ENCODE measurements at places on chromosomes 7 and 10. TPM values are rescaled to one million over a fixed set of nuclear protein-coding genes. Genes with fewer than 3 reads are reported as not detected.
A peak's percentile ranks its signal among the peaks of the same experiment; 100 is the strongest.

DNA sequence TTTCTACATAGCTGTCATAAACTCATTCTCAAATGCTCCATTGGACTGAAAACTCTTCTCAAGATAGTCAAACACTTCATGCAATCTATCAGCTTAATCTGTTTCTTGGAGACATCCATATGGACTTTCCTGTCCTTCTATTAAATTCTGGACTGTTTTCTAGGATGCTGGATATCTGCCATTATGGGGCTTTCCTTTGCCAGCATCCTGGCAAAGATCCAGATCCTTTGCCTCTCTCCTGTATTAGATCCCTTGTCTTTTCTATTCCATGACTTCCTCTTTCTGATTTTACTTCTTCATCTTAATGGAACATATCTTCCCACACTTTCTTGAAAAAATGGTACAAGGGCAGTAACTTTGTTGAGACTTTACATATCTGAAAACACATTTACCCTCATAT lies 35.9 kb upstream of the SKAP2 start:
- no peaks in the 10 kb centered on the region for H3K4me1 ChIP-seq
- DNase-seq = no peak
- no peaks in the 10 kb centered on the region for H3K27me3 ChIP-seq
- H3K36me3 ChIP-seq = no peaks in the 10 kb centered on the region

DNA sequence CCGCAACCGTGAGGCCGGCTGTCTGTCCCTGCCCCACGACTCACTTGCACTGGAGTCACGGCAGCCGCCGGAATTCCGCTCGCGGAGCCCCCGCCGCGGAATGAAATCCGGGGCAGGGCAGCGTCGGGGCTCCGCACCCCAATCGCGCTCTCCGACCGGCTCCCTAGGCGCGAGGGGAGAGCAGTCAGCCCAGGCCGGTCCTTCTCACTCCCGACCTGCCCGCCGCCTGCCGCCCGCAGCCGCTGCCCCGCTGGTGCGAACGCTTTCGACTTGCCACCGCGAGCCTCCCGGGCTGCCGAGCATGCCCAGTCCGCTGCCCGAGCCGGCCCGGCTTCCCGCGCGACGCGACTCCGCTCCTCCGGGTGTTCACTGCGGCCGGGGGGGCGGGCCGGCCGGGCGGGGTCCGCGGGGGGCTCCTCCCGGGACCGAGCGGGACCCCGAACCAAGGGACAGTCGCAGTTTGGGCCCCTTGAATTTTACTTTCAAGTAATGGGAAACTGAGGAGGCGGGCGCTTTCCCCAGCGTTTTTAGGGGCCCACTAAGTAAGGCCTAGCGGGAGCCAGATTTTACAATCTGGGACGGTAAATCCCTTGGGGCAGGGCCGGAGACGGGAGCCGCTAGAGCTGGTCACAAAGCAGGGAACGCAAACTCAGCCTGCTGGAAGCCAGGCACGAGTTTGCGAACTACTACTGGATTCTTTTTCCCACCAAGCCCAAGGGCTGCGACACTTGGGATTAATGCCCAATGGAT lies at the start of gene SGMS1:
Gene SGMS1 (minus strand): TSS at position 294 of the 750 bp plus-strand sequence. CDS start 279,842 bp downstream, outside the sequence.
- peaks cover 13% of the 10 kb centered on the region for H3K4me1 ChIP-seq
- H3K36me3 ChIP-seq = peaks cover 4% of the 10 kb centered on the region
- peak within 1 kb of the TSS; percentile 99 for H3K27ac ChIP-seq
- peak within 1 kb of the TSS; percentile 91 for H3K4me3 ChIP-seq
- peak; percentile 91 for DNase-seq

GRCh38 chr7:79298145-79298760 lies 155.2 kb downstream of the MAGI2 start:
- no peak overlapping the region for H3K27ac ChIP-seq
- H3K4me1 ChIP-seq = no peaks in the 10 kb centered on the region
- no peaks in the 10 kb centered on the region for H3K36me3 ChIP-seq
- H3K27me3 ChIP-seq = no peaks in the 10 kb centered on the region
- H3K4me3 ChIP-seq = no peak overlapping the region

DNA sequence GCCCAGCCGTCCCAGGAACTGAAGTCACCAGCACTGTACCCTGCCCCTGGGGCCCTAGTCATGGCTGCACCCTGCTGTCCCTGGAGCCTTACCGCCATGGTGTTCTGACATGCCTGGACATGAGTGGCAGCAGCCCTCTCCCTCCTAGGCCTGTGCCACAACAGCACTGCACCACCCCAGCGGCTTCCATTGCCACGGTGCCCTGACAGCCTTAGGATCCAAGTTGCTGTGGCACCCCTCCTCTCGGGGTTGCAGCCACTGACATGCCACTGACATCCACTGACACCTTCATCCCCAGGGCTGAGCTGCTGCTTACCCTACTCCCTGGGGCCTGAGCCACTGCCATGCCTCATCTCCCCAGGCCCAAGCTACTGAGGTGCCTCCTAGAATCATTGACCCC lies 39.6 kb upstream of the SHH start:
- H3K27ac ChIP-seq = no peak overlapping the region
- H3K4me1 ChIP-seq = no peaks in the 10 kb centered on the region
- DNase-seq = peak; percentile 42

DNA sequence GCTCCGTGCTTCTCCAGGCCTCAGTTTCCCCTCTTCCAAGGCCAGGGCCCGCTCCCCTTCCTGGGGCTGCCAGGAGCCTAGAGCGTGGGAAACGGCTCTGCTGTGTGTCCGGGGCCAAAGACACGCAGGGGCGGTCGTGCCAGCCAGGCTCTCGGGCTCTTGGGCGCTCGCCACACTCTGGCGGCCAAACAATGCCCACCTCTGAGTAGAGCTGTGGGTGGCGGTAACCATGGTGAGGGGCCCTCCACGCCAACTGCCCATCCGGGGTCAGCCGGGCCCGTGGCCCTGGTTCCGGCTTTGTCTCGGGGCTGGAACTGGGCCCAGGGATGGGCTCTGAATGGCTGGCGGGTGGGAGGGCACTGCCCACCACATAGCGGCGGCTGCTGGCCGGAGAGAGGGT lies 16.0 kb downstream of the GRIFIN start:
- no peaks in the 10 kb centered on the region for H3K36me3 ChIP-seq
- DNase-seq = peak; percentile 48
- no peak overlapping the region for H3K27ac ChIP-seq

DNA sequence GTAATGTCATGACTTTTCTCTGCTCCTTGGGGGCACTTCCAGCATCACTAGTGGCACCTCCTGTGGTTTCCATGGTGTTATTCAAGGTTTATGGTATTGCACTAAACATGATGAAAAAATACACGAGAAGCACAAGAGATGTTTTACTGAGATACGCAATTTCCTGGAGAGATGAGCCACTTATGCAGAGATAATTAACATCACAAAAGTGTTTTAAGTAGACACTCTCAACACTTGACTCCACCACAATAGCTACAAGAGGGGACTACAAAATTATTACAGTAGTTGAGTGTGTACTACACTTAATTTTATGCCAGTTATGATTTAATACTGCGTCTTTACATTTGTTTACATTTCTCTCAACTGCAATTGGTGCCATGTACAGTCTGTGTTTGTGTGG lies 906.7 kb downstream of the DNAJB9 start:
- no peak overlapping the region for H3K4me3 ChIP-seq
- no peaks in the 10 kb centered on the region for H3K4me1 ChIP-seq
- no peak for DNase-seq
- no peaks in the 10 kb centered on the region for H3K36me3 ChIP-seq
- no peak overlapping the region for H3K27ac ChIP-seq

The ZPBP gene
- not detected for total RNA-seq

DNA sequence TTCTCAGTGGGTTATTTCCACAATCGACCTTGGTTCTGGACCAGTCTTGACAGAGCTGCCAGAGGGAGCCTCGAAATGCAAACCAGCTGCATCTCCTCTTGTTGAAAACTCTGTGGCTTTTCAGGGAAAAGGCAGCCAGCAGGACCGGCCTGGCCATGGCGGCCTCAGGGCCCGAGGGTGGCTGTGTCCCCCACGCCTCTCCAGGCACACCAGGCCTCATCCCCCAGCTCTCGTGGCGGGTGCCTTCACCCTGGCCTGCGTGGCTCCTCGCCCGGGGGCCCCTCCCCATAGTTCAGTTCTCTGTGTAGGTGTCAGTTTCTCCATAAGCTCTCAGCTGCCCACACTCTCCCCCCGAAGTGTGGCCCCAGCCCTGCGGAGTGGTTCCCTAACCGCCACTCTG lies 63.5 kb downstream of the MGMT start:
- no peak overlapping the region for H3K4me3 ChIP-seq
- no peaks in the 10 kb centered on the region for H3K36me3 ChIP-seq
- no peaks in the 10 kb centered on the region for H3K4me1 ChIP-seq
- H3K27me3 ChIP-seq = no peaks in the 10 kb centered on the region

GRCh38 chr10:21449288-21449966 lies 76.1 kb downstream of the SKIDA1 start:
- DNase-seq = no peak
- no peak overlapping the region for H3K4me3 ChIP-seq
- H3K36me3 ChIP-seq = no peaks in the 10 kb centered on the region

DNA sequence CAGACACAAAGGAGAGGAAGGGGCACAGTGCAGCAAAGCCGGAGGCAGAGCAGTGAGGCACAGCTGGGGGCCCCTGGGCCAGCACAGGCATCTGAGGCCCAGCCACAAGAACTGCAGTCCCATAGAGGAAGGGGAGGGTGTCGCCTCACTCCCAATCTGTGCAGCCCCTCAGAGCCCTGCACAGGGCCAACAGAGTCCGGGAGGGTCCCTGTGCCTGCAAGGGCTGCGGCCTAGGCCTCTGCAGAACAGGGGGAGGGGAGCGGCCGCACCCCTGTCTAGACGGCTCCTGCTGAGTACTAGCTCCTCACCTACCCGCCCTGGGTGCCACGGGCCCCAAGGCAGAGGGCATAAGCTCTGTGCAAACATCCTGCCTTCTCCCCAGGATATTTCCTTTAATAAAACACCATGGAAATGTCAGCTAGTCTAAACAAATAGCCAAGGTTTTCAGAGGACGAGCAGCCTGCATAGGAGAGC lies 32.4 kb upstream of the RET start:
- H3K27me3 ChIP-seq = peaks cover 14% of the 10 kb centered on the region
- H3K4me1 ChIP-seq = no peaks in the 10 kb centered on the region
- H3K4me3 ChIP-seq = no peak overlapping the region

DNA sequence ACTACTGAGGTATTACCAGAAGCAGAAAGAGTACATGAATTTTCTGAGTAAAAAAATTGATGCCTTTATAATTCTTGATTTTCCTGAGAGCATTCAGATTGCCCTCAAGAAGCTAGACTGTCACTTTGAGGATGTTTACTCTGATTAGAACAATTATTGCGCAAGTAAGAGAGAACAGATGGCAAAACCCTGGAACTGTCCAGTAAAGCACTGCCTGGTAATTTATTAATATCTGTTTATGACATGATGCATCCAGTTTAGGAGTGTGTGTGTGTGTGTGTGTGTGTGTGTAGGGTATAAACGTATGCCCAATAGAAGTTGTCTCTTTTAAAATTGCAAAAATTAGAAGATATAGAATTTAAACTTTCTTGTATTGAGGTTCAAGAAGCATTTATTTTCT lies 379.7 kb downstream of the PHTF2 start:
- no peak for DNase-seq
- no peak overlapping the region for H3K27ac ChIP-seq
- no peaks in the 10 kb centered on the region for H3K4me1 ChIP-seq
- H3K36me3 ChIP-seq = no peaks in the 10 kb centered on the region
- H3K4me3 ChIP-seq = no peak overlapping the region

DNA sequence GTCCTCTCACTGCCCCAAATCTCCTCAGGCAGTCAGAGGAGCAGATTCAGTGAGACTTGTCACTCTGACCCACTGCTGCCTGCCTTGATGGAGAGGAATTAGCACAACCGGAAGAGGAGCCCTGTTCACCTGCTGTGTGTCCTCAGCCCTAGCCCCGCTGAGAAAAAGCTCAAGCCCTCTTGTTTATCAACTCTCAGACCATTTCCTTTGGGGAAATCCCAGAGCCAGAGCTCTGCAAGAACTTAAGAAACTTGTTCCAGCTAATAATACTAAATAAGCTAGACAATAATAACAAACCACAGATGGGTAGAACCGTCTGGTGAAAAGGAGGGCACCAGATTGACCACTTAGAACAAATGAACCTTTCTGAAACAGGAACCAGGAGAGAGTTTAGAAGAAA lies 37.7 kb upstream of the ITGB1 start:
- no peak overlapping the region for H3K4me3 ChIP-seq
- H3K27me3 ChIP-seq = no peaks in the 10 kb centered on the region

DNA sequence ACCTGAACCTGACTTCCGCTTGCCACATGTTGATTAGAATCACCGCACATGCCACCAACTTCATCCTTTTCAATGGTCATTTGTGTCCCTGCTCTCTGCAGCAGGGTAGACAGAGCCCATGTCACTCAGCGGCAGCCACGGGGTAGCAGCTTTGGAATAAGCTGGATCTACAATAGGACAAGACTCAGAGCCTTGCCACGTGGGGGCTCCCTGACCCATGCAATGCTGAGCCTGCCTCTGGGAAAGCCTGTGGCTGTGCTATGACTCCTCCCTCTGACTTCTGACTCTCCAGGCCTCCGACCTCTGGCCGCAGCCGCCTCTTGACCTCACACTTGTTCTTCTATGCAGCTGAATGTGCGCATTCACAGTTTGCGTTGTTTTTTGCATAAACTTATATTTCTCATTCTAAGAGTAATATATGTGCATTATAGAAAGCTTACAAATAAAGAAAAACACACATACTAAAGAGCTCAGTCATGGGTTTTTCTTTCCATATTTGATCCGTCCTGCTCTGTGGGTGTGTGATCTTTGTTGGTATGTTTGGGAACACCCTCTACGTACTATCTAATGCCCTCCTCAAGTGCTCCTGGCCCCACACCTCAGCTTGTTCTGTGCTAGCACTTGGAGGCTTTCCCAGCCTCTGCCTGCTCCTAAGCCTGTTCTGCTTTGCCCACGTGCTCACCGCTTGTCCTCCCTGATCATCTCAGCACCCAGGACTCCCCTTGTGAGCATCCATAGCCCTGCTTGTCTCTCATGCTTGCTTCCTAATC lies 198.0 kb upstream of the MKI67 start:
- DNase-seq = peak; percentile 62
- no peaks in the 10 kb centered on the region for H3K4me1 ChIP-seq
- no peak overlapping the region for H3K27ac ChIP-seq
- no peaks in the 10 kb centered on the region for H3K27me3 ChIP-seq

GRCh38 chr7:93212881-93213280 lies 13.4 kb downstream of the HEPACAM2 start:
- H3K36me3 ChIP-seq = no peaks in the 10 kb centered on the region
- H3K4me1 ChIP-seq = no peaks in the 10 kb centered on the region
- no peaks in the 10 kb centered on the region for H3K27me3 ChIP-seq
- H3K4me3 ChIP-seq = no peak overlapping the region

DNA sequence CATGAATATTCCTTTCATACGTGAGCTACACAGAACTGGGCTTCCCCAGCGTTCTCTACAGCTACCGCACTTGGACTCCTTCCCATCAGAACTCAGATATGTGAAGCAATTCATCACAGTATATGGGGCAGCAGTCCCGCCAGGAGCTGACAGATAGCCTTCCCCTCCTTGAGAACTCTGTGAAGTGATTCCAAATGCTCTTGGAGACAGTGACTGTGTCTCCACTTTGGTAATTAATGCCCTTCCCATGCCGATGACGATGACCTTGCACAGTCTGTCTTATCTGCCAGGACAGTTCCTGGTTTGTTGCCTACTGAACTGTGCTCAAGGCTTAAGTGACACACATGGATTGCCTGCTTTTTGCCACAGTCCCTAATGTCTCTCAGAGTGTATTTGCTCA lies 75.0 kb upstream of the AFAP1L2 start:
- no peak overlapping the region for H3K4me3 ChIP-seq
- peak; percentile 47 for DNase-seq
- H3K27me3 ChIP-seq = no peaks in the 10 kb centered on the region

The SFTPA1 gene
- not detected for total RNA-seq
